ENCODE measurements at places on chromosomes 6 and 20.
A peak's percentile ranks its signal among the peaks of the same experiment; 100 is the strongest.

- DNase-seq: no peak
Measured at GRCh38 chr6:90978046-90978445, 391.2 kb upstream of the MAP3K7 start.

DNA sequence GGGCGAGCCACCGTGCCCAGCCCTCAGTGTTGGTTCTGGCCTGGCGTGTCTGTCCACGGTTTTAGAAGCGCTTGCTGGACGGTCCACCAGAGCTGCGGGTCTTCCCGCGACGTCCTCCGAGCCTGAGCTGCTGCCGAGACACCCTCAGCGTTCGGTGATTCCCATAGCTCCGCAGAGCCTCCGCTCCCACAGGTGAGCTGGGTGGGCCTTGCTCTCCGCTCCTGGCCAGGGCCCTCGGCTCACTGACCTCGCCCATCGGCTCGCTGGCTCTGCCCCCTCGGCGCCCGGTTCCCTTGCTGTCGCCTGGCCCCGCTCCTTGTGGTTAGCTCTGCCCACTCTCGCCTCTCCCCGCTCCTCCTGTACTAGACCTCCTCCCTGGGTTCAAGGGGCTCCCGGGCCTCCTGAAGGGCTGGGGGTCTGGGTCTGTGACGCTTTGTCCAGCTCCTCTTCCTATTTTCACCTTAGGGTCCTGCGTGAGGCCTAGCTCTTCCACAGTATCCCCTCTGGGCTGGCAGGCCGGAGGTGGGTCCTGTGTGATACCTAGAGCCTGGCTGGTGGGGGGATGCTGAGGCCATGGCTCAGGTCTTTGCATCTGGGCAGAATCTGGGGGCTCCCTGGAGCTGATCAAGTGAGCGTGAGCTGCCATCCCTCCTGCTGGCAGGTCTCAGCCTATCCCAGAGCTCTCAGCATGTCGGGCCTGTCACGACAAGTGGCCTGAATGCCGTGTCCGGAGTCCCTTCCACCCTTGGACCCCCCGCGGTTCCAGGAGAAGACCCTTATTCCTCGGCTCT lies 5.0 kb upstream of the COX4I2 start:
- DNase-seq: no peak

DNA sequence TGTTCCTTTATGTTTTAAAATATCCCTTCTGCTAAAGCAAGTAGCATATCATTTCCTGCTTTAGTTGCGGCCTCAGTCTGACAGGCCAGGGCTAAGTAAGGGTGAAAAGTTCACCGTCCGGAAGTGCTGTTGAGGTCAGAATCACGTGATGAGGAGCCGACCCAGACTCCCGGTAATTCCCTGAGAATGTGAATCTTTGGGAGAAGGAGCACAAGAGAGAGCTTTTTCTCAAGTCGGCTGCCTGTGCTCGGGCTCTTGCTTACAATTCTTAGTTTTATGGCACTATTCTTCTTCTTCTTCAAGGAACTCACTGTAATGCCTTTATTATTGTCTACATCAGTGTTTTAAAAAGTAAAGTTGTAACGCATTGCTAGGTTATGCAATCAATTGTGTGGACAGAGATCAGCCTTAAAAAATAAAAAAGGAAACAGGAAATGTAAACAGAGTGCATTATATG lies 309.3 kb downstream of the PRL start:
- peak; percentile 82 for DNase-seq

GRCh38 chr6:148289153-148289552 lies 53.5 kb upstream of the SASH1 start:
- no peak for DNase-seq

DNA sequence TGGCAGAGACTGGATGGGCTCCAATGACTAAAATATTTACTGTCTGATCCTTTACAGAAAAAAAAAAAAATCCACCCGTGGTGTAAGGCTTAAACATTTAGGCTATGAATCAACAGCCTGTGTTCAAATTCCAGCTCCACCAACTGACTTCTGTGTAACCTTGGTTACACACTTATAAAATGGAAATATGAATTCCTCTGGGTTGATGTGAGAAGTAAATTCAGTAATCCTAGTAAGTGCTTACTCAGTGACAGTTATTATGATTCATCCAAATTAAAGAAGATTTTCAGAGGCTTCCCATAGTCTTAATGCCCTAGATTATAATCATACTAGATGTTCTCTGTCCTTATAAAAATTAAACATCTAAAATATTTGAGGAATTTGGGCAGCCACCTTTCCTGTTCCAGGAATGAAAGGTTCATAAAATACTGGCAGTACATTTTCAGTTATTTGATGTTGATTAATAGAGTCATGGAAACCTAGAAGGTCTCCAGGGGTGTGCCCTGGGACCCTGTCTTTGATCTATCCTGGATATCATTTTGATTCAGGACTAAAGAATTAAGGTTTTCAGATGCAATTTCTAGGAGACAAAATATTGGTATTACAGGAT lies 180.3 kb upstream of the ZNF217 start:
- DNase-seq: no peak

DNA sequence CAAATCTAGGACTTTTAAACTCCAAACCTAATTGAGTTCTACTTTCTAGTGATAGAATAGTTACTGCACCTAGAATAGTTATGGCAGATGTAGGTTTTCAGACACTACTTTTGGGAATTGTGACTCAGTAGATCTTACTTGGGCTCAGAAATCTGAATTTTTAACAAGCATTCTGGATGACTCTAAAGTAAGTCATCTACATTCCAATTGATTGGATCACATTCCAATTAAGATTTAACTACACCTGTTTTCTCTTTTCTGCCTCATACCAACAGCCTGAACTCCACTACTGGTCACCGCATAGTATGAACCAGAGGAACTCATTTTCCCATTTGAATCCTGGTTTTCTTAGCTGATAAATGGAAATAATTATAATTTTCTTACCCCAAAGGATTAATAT lies 49.5 kb upstream of the TFAP2D start:
- no peak for DNase-seq

- DNase-seq: no peak
Measured at GRCh38 chr6:140018588-140018987, 644.1 kb upstream of the CITED2 start.

GRCh38 chr20:23257848-23258746 lies 92.5 kb upstream of the NXT1 start:
- DNase-seq: peak; percentile 56

DNA sequence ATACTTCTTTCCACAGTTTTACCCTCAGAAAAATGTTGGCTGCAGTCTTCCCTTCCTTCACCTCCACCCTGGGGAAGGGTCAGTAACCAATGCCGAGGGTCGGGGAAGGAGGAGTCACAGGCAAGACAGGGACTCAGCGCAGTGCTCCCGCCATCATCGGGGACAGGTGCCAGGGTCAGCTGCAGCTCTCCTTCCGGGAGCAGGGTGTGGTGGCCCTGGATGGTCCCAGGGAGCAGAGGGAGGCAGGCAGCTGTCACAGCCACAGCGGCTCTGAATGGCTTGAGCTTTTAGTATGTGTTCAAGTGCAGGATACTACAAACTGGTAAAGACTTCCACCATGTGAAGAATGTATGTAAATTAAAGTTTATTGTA lies 26.0 kb upstream of the PI16 start:
- DNase-seq: no peak

DNA sequence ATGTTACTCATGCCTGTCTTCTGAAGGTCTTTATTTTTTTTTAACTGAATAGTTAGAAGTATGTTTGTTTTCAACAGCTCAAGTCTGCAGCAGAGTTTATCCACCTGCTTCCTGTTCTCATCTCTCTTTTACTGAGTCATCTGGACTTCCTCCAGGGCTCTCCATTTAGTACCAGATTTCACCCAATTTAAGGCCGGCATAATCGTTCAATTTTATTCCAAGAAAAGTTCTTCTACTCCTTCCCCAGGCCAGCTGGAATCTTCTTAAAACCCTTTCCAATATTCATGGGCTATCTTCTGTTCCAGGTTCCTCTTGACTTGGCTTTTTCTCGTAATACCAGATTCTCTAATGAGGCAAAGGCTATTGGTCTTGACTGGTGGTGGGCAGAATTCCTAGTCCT lies 79.0 kb upstream of the LAMA2 start:
- DNase-seq: no peak

GRCh38 chr6:66740346-66740745 lies 1033.3 kb upstream of the EYS start:
- no peak for DNase-seq

GRCh38 chr6:38564301-38564700 lies 75.4 kb downstream of the BTBD9 start:
- DNase-seq: no peak

Measured in heart left ventricle (tissue), 16 donors.